ENCODE measurements at places on chromosomes 12 and 14.

- DNase-seq: no peak
These were observed 490.9 kb upstream of the MIS18BP1 start for GRCh38 chr14:45743884-45744283.

- no peak for DNase-seq
These were observed 274.1 kb downstream of the ADAMTS20 start for GRCh38 chr12:43277651-43278540.

GRCh38 chr14:24425704-24426103 lies 3.8 kb downstream of the CBLN3 start:
- no peak for DNase-seq

- no peak for DNase-seq
These were observed at the start of gene TSPAN11 for GRCh38 chr12:30926243-30927221. TSPAN11 (plus strand) TSS chr12:30926748; CDS start chr12:30953992, 27,244 bp downstream.

- DNase-seq: no peak
These were observed 20.3 kb downstream of the PDE6H start for GRCh38 chr12:14993117-14993516.

DNA sequence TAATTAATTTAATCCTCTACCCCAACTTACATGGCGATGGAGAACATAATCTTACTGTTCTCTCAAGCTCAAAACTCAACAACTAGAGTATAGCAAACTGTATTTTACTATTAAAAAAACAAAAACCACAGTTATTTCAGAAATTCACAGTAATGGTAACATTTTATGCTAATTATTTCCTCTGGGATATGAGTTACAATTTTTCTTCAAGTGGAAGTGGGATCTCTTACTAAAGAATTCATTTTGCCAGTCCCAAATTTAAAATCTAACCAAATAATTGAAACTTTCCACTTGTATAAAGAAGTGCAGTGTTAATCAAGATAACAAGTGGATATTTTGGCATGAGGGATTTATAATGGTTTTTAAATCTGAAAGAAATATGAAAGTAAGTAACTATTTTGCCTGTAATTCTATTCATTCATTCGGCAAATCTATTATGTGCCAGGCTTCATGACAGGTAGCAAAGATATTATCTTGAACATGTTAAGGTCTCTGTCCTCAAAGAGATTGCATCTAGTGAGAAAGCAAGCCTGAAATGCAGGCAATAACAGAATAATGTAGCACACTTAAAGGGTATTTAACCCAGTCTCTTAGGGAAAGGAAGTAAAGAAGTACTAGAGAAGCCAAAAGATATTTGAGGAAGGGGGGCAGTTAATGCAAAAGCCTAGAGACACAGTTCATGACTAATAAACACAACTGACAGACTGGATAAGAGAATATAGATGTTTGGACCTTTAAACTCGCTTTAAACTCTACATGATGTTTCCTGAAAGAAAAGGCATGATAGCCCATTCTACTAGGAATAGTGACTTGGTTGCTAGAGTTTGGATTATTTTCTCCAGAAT lies 44.0 kb downstream of the TAOK3 start:
- no peak for DNase-seq
